ENCODE measurements at places on chromosomes 7 and 10.

- no peak for DNase-seq
Measured at GRCh38 chr10:7481368-7481765, 70.5 kb upstream of the SFMBT2 start.

DNA sequence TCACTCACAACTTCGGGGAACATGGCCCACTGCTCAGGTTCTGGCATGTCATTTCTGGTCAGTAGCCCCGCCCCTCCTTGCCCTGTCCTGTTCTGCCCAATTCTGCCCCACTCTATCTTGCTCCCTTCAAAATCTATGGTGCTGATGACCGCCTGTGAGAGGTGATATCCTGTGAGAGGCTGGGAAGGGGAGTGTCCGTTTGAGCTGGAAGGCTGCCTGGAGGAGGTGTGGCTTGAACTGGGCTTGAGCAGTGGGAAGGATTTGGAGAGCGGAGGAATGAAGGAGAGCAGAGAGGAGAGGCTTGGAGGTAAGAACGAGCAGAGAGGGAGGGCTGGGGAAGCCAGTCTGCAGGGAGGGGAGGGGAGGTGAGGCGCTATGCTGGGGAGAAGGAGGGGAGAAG lies 145.3 kb downstream of the RPS24 start:
- no peak for DNase-seq

DNA sequence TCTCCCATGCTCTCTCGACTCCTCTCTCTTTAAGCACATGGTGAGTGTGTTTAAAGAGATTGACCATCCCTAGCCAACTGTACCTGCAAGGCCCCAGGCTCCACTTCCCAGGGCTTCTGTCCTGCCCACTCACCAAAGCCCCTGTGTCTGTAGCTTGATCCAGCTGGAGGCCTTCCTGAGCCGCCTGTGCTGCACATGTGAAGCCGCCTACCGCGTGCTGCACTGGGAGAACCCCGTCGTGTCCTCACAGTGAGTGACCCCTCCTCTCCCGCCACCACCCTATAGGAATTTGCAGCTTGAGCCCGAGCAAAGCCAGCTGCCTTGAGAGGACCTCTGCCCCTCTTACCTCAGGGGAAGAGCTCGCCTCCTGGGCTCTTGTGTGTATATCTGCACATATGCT lies 11.2 kb downstream of the ZFYVE27 start:
- no peak for DNase-seq

DNA sequence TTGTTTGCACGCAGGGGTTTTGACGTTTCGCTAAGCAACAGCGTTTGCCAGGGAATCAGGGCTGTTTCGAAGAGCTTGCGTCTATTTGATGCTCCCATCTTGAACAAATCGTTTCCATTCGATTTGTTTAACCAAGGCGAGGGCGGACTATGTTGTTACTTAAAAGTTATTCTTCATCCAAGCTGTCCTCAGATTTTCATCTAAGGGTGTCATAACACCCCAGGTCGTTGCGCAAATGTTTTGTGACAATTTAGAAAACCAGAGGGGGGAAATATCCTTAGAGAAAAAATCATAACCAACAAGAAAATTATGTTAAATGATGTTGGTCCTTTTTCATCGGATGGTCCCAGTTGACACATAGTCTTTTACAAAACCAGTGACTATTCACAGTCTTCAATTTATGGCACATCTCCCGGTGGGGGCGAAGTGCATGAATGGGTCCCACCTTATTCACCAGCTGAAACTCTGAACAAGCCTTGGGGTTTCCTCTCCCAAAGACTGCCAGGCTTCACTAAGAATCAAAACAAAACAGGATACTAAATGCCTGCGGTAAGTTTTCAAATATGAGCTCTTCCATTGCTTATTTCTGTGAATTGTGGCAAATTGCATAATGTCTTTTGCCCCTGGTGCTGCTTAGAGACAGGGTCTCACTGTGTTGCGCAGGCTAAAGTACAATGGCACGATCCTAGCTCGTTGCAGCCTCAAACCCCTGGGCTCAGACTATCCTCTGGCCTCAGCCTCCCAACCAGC lies 109.9 kb downstream of the REEP3 start:
- DNase-seq = no peak

DNA sequence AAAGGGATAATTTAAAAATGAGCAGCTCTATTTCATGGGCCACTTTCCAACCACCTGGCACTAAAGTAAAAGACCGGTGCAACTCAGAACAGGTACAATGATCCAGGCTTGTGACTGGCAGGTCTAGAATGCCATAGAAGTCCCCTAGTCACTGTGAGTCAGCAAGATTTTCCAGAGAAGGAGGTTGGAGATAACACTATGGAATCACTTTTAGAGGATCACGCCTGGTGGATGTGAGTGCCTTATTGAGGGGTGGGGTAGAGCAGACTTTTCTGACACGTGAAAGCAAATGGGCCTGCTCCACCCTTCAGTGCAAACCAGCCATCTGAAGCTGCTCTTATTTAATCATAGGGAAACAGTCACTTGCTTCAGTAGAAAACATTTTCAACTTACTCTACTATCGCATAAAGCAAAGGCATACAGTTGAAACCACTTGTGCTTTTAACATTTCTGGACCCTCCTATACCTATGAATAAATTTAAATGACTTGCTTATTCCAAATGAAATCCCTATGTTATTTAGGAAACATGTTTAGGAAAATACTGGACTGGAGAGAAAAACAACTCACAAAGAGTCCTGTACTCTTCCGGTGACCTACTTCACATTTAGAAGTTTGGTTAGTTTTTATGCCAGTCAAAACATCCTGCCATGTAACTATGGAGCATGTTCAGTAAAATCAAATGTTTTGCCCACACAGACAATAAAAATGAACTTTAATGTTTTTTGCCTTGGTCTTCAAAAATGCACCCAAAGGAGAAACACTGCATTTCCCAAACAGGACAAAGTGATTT lies 21.5 kb upstream of the AKR1C1 start:
- no peak for DNase-seq

DNA sequence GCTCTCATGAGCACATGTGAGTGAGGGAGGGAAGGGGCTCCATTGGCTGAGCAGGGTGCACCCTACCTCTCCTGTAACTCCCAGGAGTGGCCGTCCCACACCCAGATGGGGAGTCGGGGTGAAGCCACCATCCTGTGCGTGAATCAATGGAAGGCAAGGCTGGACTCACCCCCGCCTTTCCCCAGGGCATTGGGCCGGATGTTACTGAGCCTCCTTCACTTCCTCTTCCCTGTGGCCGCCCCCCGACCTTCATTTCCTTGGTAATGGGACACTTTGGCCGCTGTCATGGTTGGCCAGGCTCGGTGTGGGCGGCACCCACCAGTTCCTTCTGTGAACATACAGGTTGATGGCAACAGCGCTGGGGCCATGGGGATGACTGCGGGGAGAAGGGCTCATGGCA lies 209.0 kb downstream of the MGMT start:
- no peak for DNase-seq
